ENCODE measurements at places on chromosomes 1 and 21.

GRCh38 chr1:41615316-41615715 is 130.8 kb upstream of the EDN2 start:
- no peak for DNase-seq

DNA sequence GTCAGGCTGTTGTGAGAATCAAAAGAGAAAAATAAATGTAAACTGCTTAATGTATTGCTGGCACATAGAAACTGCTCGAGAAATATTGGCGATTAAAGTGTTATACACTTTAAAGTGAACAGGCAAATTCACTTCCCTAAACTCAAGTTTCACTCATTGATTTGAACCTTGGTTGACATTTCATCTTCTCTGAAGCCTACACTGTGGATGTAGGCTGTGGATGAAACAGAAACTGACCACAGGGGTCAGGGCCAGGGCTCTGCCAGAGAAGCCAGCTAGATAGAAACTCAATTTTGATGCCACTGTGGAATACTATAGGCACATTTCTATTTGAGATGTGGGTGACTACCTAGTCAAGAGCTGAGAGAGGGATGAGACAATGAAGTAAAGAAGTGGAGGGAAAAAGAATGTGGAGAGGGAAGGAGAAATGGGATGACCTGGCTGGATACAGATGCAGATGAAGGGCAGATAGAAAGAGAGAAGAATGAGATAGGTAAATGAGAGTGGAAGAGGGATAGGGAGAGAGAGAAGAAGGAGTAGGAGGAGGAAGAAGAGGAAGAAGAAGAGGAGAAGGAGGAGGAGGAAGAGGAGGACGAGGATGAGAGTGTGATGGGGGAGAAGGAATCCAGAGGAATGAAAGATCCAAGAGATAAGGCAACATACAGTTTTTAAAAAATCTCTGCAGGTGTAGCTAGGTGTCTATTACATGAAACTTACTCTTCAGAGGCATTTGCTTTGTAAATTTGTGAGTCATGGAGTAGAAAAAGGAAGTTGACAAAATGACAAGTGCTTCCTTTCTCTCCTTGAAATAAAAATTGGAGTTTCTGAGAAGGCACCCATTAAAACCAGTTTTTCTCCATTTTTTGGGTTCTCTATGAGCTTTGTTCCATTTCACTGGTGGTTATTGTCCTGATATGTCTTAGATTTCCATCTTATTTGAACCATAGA is 17.4 kb upstream of the CD1D start:
- DNase-seq: no peak

- no peak for DNase-seq
Measured at GRCh38 chr1:80639777-80640533, 1160.8 kb upstream of the ADGRL2 start.

DNA sequence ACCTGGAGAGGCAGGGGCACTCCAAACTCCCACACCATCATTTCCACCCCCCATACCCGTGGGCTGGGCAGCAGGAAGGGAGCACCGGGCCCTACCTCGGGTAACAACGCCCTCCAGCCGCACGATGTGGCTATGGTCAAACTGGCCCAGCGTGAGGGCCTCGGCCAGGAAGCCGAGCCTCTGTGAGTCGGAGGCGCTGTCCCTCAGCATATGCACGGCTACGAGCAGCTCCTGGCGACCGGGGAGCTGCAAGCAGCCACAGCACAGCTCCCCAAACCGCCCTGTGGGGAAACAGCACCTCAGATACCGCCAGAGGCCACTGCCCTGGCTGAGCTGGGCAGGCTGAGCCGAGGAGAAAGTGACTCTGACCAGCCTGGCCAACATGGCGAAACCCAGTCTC is 29.2 kb downstream of the CDCA8 start:
- no peak for DNase-seq

DNA sequence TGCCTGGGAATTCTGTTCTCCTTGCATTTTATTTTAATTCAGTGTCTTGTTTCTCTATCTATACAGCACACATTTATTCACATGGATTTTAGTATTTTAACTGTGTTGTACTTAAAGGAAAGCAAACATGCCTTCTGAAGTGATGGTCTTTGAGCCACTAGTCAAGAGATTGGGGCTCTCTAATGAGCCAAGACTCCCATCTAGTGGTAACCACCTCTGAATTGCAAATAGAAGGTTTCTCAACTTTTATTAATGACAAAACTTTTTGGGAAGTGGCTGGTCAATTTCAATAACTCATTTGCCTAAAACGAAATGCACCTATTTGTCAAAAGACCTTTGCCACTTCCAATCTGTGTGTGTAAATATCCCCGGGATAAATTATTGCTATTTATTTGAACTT is 199.6 kb downstream of the LTN1 start:
- DNase-seq: peak; percentile 27

DNA sequence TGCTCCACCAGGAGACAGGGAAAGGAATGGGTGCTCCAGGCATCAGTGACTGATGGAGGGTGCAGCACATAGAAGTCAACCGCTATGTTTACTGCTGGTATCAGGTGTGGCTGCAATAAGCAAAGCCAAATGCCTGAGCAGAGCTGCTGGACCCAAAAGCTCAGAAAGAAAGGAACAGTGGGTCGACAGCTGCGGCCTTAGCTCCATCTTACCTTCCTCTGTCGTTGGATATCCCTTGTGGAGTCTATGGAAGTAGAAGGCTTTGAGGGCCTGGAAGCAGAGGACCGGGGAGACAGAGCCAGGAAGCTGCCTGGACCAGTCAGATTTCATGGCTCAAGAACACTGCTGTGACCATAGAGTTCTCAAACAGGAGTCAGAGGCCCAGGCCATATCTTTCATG is 45.3 kb downstream of the RIMS3 start:
- DNase-seq: no peak

- DNase-seq: no peak
Measured at GRCh38 chr1:54606096-54606989, 17.0 kb downstream of the FAM151A start.

GRCh38 chr1:152855661-152856060 is 4.1 kb upstream of the LCE7A start:
- no peak for DNase-seq

GRCh38 chr1:119816407-119816806 is 5.1 kb upstream of the REG4 start:
- no peak for DNase-seq

DNA sequence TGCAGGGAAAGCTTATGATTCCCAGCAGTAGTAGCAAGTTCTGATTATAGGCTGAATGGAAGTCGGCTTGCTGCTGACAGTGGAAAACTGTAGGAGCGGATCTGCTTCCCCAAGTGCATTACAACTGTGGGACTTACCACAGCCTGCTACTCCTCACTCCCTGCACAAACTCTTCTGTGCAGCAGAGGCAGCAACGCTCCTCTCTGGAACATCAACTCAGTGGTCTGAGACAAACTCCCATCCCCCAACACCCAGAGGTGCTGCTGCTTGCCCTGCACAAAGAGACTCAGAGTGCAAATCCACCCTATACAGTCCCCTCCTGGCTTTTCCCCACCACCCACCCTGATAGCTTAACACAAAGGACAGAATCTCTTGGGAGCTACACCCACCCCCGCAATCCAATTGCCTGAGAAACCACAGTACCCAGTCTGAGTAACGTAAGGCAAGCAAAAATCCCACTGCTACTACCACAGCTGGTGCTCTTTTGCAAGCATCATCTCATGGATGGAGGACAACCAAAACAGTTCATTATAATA is 1455.2 kb downstream of the AMY1C start:
- DNase-seq: no peak

- peak; percentile 3 for DNase-seq
Measured at GRCh38 chr1:84086189-84086588, 57.9 kb upstream of the PRKACB start.

DNA sequence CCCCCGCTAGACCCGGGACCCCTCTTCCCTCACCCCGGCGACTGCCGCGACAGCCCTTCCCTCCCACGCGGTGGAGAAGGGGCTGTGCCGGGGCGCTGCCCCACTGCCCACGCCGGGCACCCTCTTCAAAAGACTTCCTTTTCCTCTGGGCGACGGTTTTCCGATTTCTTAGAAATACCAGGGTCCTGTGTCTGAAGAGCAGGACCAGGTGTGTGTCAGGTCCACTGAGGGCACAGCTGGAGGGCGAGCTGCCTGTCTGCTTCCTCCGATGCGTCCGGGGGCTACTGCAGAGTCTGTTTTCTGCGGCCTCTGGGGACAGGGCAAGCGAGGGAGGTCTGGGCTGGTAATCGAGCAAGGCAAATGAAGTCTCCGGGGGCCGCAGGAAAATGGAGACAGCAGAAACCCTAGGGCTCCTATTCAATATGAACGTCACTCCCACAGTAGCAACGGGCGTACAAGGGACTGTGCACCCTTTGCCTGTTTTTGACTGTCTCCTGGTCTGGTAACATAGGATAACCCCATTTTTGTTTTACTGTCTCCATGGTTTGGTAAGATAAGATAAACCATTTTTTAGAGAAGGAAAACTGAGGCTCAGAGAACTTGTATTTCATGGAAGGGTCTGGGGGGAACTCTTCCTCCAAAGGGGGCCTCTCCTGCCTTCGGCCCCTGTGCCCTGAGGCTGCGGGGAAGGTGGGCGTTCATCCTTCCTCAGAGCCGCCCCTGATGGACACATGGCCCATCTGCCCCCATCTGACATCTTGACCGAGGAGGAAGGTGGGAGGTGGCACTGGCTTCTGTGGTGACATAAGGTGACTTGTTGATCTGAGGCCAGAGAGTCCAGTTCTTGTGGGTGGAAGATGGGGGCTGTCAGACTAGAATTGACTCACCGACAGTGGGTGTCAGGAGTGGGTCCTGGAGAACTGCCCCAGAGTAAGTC is 970 bp downstream of the TNFRSF1B start:
- peak; percentile 55 for DNase-seq

- no peak for DNase-seq
Measured at GRCh38 chr21:40684726-40685125, 162.2 kb downstream of the DSCAM start.

- peak; percentile 4 for DNase-seq
Measured at GRCh38 chr21:16241479-16241963, 511.7 kb downstream of the USP25 start.

DNA sequence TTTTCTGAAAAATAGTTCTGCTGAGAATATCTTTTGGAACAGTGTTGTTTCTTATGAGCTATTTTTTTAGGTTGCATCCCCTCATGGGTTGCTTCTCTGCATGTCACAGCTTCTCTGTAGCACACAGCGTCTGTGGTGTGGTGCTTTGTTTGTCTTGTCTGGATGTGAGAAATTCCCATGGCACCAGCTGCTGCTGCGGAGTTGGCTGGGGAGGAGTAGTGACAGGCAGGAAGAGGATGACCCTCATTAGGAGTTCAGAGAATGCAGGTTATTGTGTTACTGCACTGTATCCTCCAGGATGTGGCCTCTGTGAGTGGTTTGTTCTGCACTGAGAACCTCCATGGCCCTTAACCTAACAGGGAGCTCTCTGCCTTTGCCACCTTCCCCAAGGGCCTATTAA is 64.8 kb downstream of the TSEN15 start:
- DNase-seq: no peak

DNA sequence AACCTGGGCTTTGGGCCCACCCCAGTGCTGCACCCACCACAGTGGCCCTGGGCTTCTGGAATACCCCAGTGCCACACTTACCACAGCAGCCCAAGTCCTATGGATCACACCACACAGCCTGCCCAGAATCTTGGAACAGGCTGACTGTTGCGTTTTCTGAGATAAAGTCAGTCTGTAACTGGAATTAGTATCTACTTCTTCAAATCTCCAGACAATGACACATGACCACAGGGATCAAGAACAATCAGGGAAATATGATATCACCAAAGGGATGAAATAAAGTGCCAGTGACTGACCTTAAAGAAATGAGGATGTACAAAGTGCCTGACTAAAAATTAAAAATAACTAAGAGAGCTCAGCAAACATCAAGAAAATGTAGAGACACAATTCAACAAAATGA is 239.7 kb upstream of the PLD5 start:
- no peak for DNase-seq
